ENCODE measurements at places on chromosomes 5 and 9.

DNA sequence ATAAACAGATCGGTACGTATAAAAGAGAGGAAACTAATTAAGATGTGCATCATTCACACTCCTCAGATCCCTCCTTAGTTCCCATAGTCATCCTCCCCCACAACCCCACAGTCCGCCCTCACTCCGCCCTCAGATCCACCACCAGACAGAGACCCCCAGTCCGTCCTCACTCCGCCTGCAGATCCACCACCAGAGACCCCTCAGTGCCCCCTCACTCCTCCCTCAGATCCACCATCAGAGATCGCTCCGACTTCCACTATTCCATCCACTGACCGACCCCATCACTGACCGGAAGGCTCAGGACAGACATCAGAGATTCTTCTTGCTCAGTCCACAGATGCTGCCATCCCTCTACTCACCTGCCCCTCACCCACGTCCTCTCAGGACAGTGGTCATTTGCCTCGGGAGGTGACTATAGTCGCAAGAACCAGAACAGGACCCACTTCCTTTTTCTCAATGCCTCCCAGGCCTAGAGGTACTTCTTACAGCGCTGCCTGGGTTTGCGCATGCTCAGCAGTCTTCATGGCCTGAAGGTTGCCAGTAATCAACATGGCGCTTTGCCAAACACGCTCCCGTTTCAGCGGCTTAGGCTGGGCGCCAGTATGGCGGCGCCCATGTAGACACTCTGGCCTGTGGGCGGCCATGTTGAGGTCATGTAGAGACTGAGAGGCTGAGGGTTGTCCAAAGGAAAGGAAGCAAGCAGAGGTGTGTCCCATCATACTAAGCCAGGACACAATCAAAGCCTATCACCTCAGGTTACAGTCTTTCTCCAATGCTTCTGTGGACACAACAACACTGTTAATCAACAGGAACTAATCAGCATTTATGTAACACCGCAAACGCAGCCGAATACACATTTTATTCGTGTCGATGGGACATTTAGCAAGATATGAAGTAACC, at the start of gene ZNF484:
Gene ZNF484, minus strand, starts transcription at position 508 of the 900 bp plus-strand sequence. CDS start 3,009 bp downstream, outside the sequence.
- DNase-seq, result peak; percentile 96

GRCh38 chr9:89036891-89037290, 45.6 kb downstream of the S1PR3 start:
- DNase-seq, result no peak

DNA sequence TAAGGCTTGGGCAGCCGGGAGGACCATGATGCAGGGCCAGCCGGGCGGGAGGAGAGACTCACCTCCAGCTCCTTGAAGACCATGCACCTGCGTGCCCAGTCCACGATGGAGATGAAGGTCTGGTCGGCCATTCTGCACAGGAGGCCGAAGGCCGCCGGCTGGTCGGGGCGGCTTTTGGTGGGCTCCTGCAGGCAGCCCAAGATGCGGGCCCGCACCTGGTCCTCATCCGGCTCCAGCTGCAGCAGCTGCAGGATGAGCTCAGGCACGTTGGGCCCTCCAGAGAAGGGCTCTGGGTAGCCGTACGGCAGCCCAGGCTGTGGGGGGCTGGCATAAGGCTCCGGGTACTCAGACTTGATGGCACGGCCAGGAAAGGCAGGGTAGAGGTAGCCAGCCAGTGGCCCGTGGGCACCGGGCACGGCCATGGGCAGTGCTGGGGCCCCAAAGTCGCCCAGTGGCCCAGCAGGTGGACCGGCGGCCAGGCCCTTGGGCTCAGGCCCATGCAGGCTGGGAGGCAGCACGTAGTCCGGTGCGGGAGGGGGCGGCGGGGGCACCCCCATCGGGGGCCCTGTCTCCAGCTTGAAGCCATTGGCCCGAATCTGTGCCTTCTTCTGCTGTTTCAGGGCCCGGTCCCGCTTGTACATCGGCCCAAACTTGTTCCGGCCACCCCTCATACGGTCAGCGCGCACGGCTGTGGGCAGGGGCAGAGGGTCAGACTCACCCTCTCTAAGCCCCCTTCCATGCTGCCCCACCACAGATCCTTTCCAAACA, 7.0 kb downstream of the NR5A1 start:
- no peak for DNase-seq

GRCh38 chr5:10451137-10451824, 9.6 kb downstream of the ROPN1L start:
- no peak for DNase-seq

DNA sequence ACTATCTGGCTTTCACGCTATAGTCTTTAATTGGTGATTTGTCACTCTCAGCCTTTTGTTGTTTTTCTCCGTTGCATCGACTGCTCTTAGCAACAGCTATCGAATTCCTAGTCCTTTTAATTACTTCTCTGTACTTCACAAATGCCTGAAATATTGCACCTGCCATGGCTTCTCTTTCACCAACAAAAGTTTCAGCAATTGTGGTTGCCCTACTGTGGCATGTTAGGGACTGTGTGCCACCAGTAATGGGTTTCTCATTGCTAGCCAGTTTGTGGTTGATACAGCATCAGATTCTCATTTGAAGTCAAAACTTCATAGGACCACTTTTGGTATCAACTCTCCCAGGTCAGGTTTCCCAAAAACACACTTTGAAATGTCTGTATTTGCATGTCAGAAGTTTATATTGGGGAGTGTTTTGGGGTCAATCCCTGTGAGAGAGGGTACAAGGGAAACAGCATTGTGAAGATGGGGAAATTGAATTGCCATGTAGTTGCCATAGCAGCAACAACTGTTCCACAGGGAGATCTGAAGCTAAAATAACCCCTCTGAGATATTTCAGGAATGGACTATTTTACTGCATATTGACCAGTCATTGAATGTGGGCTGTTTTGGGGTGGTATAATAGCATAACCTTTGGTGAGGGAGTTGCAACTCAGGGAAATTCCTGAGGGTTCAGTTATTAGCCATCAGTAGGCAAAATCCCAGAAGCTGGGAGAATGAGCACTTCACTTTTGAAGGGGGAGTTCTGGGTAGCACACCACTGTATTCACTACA, 99.2 kb downstream of the WDR70 start:
- DNase-seq, result no peak

- DNase-seq, result no peak
Measured at GRCh38 chr9:127950513-127951289, 13.0 kb upstream of the DPM2 start.

DNA sequence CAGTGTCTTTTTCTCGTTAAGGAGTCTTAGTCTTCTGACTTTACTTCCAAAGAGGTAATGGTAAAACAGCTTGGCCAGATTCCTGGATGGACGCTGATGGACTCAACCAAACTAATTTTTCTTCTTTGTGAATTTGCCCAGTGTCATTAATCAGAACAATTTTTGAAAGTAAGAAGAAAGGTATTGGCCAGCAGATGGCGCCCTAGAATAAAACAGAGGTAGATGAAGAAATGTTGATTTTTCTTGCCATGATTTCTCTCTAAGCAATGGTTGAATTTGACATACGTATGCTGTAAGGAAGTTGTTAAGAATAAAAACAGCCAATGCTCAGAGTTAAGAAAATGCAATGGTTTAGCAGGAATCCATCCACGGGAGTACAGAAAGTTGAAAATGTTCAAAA, 500.0 kb downstream of the DIRAS2 start:
- DNase-seq, result peak; percentile 42

GRCh38 chr5:88785746-88786565, 97.0 kb downstream of the MEF2C start:
- DNase-seq, result no peak

GRCh38 chr5:103092676-103093075, 27.3 kb downstream of the GIN1 start:
- no peak for DNase-seq

GRCh38 chr9:114837923-114838322, 32.1 kb upstream of the TNFSF15 start:
- DNase-seq, result no peak

DNA sequence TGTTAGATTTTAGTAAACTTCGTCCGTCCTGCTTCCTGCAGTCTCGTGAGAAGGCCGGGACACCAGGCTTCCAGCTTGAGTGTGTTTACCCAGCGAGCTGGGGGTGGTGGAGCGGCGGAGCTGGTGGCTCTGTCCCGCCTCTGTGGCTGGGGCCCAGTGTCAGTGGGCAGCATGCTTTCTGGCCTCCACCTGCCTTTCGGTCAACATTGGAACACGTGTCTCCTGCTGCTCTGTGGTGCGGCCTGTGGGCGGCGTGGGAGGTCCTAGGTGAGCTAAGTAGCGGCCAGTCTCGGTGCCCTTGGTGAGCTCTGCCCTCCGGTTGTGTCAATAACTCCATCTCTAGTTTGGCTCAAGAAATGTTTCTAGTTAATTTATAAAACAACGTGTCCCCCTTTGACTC, 125.9 kb downstream of the GADD45G start:
- DNase-seq, result no peak

GRCh38 chr5:54309276-54309675, 1.1 kb downstream of the ARL15 start:
- no peak for DNase-seq

- DNase-seq, result no peak
Measured at GRCh38 chr5:83720836-83721537, at the start of gene HAPLN1. Gene HAPLN1, minus strand, starts transcription at chr5:83720855. Its CDS starts 47,332 bp downstream, at chr5:83673523.

GRCh38 chr9:100869326-100869725, 159.2 kb upstream of the PLPPR1 start:
- DNase-seq, result no peak

DNA sequence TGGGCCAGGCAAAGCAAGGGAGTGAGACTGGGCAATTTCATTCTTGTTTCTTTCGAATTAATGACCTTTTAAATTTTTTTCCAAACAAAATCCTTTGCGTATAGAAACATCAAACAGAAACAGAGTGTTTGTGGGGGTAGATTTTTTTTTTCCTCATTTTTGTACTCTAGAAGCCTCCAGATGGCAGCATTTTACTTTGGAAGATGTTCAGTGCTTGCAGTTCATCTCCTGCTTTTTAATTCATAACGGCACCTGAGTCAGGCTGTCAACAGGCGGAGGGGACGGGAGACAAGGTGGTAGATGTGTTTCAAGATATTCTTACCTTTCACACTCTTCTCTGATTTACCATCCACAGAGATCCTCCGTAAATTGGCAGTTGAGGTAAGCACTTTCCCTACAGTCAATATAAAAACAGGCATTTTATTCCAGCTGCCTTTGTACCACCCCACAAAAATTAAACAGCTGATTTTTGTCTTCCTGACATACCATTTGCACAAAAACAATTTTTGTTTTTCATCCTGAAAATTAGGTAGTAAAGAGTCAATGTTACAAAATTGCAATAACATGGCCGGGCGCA, 99.5 kb upstream of the FBXL17 start:
- no peak for DNase-seq

- no peak for DNase-seq
Measured at GRCh38 chr9:79598562-79599345, 27.0 kb downstream of the TLE4 start.

GRCh38 chr5:131367219-131367860, 103.5 kb downstream of the CDC42SE2 start:
- DNase-seq, result no peak

- no peak for DNase-seq
Measured at GRCh38 chr5:54873691-54874090, 111.7 kb downstream of the ESM1 start.

DNA sequence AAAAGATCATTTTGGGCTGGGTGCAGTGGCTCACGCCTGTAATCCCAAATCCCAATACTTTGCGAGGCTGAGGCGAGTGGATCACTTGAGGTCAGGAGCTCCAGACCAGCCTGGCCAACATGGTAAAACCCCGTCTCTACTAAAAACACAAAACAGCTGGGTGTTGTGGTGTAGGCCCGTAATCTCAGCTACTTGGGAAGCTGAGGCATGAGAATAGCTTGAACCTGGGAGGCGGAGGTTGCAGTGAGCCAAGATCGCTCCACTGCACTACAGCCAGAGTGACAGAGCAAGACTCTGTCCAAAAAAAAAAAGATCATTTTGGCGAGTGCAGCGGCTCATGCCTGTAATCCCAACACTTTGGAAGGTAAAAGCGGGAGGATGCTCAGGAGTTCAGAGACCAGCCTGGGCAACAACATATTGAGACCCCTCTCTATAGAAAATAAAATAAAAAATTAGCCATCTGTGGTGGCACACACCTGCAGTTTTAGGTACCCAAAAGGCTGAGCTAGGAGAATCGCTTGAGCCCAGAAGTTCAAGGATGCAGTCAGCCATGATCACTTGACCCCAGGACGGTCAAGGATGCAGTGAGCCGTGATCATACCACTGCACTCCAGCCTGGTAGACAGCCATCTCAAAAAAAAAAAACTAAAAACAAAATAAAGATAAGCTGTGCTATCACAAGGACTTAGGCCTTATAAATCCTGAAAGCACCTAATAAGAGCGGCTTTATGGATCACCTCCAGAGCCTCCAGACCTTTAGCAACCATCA, 16.2 kb downstream of the PPP2CA start:
- no peak for DNase-seq

- DNase-seq, result no peak
Measured at GRCh38 chr9:26341545-26341944, 551.1 kb downstream of the CAAP1 start.

- no peak for DNase-seq
Measured at GRCh38 chr5:34586117-34586885, 69.8 kb upstream of the RAI14 start.

GRCh38 chr5:164481270-164481669, 975.9 kb downstream of the MAT2B start:
- no peak for DNase-seq

GRCh38 chr5:71880536-71880935, 161.5 kb downstream of the CARTPT start:
- DNase-seq, result no peak

DNA sequence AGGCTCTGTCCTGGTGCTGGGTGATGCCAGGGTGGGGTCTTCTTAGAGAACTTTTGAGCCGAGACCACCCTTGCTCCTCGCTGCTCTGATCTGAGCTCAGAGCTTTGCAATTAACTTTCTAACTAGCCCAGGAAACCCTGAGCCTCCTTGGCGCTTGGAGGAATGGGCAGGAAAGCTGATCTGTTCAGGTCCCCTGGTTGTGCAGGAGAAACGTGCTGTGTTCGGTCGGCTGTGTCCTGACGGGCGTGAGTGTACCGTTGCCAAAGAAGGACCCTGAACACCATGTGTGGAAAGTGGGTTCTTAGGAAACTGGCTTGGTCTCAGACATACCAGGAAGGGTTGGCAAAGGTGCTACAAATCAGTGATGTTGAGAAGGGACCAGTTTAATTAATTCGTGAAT, 1.8 kb downstream of the TCF7 start:
- DNase-seq, result no peak

- DNase-seq, result no peak
Measured at GRCh38 chr5:102561894-102562760, 63.3 kb upstream of the SLCO6A1 start.

- DNase-seq, result no peak
Measured at GRCh38 chr5:9564752-9565151, 18.9 kb upstream of the SEMA5A start.

DNA sequence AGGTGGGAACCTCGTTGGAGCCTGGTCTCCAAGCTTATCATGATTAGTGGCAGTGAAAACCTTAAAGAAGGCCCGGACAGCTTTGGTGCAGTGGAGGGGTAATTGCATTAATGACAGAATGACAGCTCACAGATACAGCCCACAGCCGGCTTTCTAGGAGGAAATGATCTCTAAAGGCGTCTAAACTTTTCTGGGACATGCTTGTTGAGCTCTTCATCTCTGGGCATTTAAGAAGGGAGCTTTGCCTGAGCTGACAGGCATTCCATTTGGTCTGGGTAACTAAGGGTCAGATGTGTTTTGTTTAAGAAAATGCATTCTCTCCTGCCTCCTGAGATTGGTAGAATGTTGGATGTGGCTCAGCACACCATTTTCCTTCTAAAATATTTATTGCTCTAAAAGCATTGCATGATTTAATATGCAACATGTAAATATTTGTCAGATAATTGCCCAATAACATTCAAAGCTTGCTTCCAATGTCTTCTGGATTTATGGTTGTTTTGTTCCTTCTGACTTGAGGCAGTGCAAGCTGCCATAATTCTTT, 4.0 kb downstream of the ANKRD33B start:
- DNase-seq, result no peak

- no peak for DNase-seq
Measured at GRCh38 chr5:164627021-164627420, 1121.6 kb downstream of the MAT2B start.

GRCh38 chr9:83472221-83472665, 66.0 kb downstream of the FRMD3 start:
- DNase-seq, result no peak
